Caco-2 (cell line): ENCODE measurements at places on chromosomes 5 and 9. TPM values are rescaled to one million over a fixed set of nuclear protein-coding genes. Genes with fewer than 3 reads are reported as not detected.

CCNJL gene
- total RNA-seq = 16.5 and 17.4 TPM in 2 replicates

C6 gene
- not detected in 2 replicates for total RNA-seq

WNT8A gene
- not detected in 2 replicates for total RNA-seq

TAF1L gene
- total RNA-seq = not detected in 2 replicates

FBXW11 gene
- total RNA-seq = 46.2 and 46.3 TPM in 2 replicates

ZNF658 gene
- 0.45 and 0.86 TPM in 2 replicates for total RNA-seq

NTRK2 gene
- not detected in 2 replicates for total RNA-seq

PDCD1LG2 gene
- total RNA-seq = not detected in 2 replicates

NUTM2G gene
- not detected in 2 replicates for total RNA-seq

FCN2 gene
- not detected in 2 replicates for total RNA-seq

IL3 gene
- total RNA-seq = not detected in 2 replicates

MYOZ3 gene
- total RNA-seq = not detected in 2 replicates

IGIP gene
- 3.7 TPM in 2 replicates for total RNA-seq

CATSPER3 gene
- total RNA-seq = 0.46 and 0.61 TPM in 2 replicates

MTMR12 gene
- 35.1 and 35.7 TPM in 2 replicates for total RNA-seq

PCDHGB1 gene
- total RNA-seq = 0.60 and 0.66 TPM in 2 replicates

IFNB1 gene
- not detected in 2 replicates for total RNA-seq
